ENCODE measurements at places on chromosomes 2 and 18.

GRCh38 chr2:159410276-159410675, 123.8 kb upstream of the WDSUB1 start:
- no peak for DNase-seq

DNA sequence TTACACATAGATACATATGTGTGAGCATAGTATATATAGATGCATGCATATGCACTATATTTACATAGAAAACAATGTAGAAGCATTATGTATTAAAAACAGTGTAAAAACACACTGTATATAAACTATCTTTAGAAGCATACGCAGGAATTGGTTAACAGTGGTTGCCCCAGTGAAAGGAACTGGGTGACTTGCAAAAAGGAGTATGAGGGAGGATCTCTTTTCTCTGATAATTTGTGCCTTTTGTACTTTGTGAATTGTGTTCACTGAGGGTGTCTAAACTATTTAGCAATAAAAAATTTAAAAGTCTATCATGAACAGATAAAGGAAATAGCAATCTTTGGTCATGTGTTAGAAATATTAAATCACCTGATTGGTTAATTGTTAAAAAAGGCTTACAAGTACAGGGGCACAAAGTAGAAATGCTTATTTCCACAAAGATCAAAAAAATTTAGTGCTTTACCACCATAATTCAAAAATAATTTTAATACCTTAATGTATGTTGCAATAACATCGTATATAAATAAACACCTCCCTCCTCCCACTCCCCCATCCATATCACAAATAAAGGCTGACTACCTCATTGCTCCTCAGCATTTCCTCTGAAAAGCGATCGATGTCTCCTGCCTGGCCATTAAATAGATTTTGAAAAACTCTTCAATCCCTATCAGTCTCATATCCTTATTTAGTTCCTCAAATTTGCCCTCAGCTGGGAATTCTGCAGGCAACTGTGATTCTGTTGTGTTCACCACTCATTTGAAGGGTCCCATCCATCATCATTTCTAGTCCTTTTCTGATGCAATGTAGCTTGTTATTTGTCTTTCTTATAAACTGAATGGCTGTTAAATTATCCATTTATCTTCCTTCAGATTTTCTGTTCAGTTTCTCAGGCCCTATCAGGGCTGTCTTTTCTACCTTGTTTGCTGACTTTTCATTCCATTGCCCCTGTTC, 257.3 kb downstream of the AGPS start:
- DNase-seq, result no peak

GRCh38 chr2:42614838-42615237, 46.4 kb downstream of the MTA3 start:
- no peak for DNase-seq

DNA sequence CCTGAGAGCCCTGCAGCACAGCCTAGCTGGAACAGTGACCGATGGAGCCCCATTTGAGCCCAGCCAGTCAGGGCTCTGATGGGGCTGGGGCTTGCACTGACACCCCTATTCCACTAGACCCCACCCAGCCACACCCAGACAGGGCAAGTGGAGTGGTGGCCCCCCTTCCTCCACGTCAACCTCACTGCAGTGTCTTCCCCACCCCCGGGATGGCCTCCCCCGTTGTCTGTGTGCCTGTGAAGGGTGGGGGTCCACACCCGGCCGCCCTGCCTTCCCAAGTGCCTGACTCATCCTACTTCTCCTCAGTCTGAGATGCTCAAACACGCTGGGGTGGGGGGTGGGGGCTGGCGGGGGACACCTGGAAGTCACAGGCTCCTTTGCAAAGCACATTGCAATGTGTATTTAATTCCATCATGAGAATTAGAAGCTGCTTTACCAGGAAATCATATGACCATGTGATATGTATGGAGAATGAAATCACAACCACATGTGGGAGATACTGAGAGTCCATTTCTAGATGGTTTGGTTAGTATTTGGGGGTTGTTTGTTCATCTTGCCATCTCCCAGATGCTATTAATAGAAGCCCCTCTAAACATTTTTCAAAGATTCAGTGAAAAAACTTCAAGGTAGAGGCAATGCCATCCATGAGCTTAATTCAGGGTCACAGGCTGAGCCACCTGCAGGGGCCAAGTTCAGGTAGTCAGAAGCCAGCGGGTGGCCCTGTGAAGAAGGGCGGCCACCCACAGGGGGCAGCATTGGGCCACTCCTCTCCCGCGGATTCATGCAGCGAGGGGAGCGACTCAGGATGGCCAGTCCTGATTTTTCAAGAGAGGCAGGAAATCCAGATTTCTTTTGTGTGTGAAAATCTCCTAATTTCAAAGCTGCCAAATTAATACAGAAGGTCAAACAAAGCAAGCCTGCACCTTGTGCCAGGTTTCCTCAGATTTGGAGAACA, 22.7 kb upstream of the GMPPA start:
- DNase-seq, result no peak

GRCh38 chr2:104845552-104845931, 8.4 kb upstream of the POU3F3 start:
- no peak for DNase-seq

- DNase-seq, result no peak
Observed at GRCh38 chr2:45439788-45440773, 171.0 kb downstream of the SRBD1 start.

DNA sequence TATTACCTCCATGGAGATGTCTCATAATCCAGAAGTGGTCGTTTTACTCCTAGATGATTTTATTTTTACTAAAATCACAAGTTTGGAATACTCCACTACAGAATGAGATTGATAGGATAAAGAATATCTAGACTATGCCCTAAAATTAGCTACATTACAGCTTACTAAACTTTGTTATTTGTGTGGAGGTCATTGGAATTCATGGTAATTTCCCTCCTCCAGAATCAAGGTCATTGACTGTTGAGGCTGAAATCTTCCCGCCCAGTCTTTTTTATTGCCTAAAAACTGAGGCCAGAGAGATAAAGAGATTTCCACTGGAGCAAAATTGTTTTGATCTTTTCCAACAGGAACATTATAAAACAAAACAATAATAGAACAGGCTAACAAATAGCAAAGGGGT, 35.0 kb downstream of the ITGB6 start:
- DNase-seq, result no peak

- no peak for DNase-seq
Observed at GRCh38 chr2:143936848-143937722, 582.8 kb downstream of the ZEB2 start.

GRCh38 chr2:28427741-28428415, 35.2 kb downstream of the FOSL2 start:
- DNase-seq, result no peak

DNA sequence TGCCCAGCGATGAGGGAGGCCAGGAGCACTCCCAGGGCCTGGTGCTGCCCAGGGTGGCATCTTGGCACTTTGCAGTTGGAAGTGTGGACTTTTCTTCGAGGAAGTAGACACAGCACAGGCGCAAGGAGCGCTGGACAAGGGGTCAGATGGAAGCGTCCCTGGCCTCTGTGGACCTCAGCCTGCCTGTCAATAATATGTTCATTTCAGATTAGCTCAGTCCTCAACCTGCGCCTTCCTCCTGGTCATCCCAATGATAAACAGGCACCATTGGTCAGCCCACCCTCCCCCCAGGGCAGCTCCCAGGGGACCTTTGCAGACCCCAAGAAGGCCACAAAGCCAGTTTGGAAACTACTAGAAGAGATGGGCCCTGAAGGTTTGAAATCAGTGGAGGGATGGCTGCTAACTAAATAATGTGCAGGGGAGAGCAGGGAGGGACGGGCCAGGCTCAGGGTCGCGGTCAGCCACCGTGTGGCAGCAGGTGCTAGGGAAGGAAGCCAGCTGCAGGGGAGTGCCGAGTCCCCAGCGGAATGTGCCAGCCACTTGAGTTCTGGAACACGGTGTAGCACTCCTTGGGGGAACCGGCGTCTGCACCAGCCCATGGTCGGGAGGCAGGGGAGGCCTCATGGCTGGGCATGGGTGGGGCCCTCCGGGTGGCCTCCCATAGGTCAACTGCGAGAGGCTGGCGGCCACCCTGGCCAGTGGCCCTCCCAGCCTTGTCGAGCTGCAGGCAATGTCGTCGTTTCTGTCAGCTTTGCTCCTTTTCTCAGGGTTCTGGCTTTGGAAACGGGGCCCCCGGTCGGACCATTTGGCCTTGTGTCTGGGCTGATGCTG, 59.9 kb downstream of the ADI1 start:
- no peak for DNase-seq

- no peak for DNase-seq
Observed at GRCh38 chr2:218033590-218034496, 31.0 kb upstream of the TNS1 start.

GRCh38 chr2:207616185-207616584, 9.0 kb downstream of the METTL21A start:
- DNase-seq, result no peak

DNA sequence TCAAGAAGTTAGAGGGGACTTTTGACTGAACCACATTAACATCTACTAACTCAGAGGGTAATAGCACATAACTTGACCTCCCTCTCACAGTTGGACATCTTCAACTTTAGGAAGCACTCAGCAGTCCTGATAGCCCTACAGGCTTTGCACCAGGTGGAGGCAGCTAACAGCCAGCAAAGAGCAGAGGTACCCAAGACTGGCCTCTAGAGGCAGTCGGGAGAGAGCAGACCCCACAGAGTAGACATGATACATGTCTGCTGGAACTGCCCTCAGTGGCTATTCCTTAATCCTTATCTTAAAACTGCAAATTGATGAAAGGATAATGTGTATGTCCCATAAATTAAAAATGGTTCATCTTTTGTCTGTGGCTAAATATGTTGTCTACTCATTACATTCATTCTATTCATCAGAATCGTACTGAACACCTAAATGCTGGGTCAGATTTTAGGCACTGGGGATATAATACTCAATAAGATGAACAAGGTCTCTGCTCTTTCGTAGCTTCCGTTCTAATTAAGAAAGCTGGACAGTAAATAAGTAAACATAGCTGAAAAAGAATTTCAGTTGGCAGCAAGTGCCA, 49.8 kb downstream of the CAB39 start:
- DNase-seq, result no peak

DNA sequence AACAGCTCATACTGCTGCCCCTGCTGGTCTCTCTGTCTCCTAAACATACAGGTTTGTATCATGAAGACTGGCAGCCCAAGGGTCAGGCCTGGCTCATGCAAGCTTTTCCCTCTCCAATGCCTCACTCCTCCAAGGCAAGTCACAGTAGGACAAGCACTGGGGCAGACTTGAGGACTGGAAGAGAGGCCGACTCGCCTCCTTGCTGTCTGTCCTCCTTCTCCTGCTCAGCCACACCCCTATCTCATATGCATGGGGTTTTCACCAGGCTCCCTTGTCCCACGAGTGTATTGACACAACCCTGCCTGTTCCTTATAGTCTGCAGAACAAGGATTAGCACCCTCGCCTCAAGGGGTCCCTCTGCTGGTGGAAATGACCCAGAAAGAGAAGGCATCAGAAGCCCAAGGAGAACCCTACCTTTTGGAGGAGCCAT, 223.7 kb downstream of the SOX11 start:
- DNase-seq, result peak; percentile 29

DNA sequence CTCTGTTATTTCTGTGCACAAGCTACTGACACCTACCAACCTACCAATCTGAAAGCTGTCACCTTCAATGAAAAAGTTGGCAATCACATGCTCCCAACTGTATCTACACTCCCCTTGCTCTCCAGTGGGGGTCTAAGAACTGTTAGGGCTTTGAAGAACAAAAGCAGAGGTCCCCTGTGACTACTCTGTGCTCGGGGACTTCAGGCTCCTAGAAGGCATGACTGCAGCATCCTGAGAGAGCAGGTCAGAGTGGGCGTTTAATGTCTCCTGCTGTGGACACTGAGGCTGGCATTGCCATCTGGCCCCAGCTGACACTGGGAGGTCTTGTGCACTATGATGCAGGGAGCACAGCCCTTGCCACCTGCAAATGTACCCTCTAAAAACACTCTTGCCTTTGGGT, 93.3 kb downstream of the ACTR2 start:
- DNase-seq, result no peak

- DNase-seq, result no peak
Observed at GRCh38 chr2:86274265-86274917, 63.0 kb downstream of the REEP1 start.

GRCh38 chr2:235328991-235329390, 164.9 kb upstream of the AGAP1 start:
- DNase-seq, result no peak

- no peak for DNase-seq
Observed at GRCh38 chr2:207600231-207600630, 25.0 kb downstream of the METTL21A start.

DNA sequence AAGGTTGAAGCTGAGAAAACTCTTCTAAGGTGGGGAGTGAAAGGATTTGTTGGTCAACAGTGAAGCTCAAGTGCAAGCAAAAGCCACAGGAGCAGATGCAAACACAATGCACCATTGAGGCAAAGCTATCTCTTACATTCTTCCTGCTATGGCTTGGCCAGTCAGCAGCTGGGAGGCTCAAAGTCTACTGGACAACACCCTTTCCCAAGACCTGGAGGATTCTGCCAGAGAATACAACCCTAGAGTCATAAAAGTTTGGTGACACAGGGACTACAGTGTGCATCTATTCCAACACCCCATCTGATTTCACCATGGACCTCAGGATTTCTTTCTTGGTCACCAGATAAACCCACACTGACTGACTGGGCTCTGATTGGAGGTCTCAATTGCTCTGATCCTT, 342.0 kb downstream of the HRH4 start:
- no peak for DNase-seq

DNA sequence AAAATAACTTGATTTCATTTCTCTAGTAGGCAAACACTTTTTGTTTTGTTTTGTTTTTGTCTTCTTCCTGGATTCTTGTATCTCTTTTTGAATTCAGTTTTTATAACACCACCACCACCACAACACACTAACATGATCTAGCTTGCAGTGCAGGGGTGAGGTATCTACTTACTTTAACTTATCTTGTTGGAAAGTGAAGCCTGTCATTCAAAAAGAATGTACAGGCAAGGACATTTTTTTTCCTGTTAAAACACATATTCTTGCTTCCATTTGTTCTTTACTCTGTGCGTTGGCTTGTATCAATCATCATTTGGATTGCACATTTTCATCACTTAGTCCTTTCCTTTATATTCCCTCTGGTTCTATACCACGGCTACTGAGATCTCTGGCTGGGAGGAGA, 824.2 kb downstream of the PLCL1 start:
- no peak for DNase-seq

DNA sequence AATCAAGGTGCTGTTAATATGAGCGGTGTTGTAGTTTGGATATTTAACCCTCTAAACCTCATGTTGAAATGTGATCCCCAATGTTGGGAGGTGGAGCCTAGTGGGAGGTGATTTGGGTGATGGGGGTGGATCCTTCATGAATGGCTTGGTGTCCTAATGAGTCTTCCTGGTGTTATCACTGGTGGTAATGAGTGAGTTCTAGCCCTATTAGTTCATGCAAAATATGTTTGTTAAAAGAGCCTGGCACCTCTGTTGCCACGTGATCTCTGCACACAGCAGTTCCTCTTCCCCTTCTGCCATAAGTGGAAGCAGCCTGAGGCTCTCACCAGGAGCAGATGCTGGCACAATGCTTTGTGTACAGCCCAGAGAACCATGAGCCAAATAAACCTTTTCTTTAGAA, 158.4 kb downstream of the FMNL2 start:
- DNase-seq, result no peak

All from spinal cord (tissue), 10 donors.